WERI-Rb-1 (cell line): ENCODE measurements at places on chromosomes 3 and 15.

- DNase-seq, result no peak
These were observed 94.9 kb downstream of the MFSD1 start for GRCh38 chr3:158896729-158897128.

GRCh38 chr3:15065550-15066007, 464 bp upstream of the MRPS25 start:
- no peak for DNase-seq

- DNase-seq, result no peak
These were observed 718.0 kb downstream of the TBL1XR1 start for GRCh38 chr3:176479248-176479647.

- DNase-seq, result no peak
These were observed 74.1 kb upstream of the PRR23C start for GRCh38 chr3:139118835-139119234.

GRCh38 chr3:71487418-71487817, 96.1 kb downstream of the FOXP1 start:
- no peak for DNase-seq

DNA sequence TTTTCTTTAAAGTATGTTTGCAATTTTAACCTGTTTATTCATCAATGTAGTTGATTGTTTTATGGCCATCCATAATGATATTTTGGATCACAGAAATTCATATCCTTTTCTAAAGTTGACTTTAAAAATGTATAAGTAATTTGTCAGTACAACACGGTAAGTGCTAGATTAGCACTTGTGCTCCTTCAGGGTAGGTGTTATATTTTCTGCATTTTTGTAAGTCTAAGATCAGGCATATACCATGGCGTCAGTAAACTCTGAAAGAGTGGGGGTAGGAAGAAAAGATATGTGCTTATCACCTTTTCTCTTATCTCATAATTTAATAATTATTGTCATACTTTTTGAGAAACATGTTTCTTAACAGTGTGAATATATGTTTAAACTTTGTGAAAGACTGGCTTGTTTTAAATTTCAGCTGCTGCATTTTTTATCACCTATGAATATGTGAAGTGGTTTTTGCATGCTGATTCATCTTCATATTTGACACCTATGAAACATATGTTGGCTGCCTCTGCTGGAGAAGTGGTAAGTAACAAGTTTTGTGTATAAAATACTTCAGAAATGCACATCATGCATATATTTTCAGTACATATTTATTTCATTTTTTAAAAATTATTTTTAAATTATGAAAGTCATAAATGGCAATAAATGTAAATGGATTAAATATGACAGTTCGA, 22.1 kb downstream of the SLC25A26 start:
- DNase-seq, result no peak

DNA sequence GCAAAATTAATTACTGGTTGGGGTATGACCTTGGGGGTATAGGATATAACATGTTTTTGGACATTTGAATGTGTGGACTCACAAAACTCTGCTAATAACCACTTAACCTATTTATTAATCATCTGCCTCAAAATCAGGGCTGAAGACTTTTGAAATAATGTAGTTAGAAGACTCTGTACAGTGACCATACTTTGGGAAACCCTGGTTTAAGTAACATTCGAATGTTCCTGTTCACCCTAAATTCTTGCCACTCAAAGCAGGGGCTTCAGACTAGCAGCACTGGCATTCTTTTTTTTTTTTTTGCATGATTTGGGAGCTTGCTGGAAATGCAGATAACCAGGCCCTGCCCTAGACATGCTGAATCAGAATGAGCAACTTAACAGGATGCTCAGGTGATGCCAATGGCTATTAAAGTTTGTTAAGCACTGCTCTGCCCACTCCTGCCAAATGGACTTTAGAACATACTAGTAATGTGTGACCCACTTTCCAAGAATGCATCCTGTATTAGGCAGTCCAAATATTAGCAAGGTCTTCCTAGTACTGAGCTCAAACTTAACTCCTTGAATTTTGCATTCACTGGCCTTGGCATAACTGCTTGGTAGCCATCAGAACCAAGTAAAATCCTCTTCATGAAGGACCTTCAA, 12.7 kb upstream of the ST3GAL6 start:
- DNase-seq, result no peak

- no peak for DNase-seq
These were observed 53.3 kb downstream of the ST6GAL1 start for GRCh38 chr3:186983659-186984058.

DNA sequence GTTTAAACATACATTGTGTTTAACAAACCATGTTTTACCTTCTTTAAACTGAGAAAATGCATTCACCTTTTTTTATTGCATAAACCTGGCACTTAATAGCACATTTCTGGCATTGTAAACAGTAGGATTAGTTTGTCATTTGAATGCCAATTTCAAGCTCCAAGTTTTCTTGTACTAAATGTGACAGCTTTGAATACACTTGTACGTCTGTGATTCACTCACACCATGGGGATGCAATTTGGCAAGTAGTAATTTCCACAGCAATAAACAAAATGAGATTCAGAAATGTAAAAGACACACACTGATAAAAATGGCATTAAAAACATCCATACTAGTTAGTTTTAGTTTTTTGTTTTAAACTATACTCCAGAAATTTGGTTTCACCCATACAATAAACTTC, 598.9 kb downstream of the SI start:
- DNase-seq, result no peak

DNA sequence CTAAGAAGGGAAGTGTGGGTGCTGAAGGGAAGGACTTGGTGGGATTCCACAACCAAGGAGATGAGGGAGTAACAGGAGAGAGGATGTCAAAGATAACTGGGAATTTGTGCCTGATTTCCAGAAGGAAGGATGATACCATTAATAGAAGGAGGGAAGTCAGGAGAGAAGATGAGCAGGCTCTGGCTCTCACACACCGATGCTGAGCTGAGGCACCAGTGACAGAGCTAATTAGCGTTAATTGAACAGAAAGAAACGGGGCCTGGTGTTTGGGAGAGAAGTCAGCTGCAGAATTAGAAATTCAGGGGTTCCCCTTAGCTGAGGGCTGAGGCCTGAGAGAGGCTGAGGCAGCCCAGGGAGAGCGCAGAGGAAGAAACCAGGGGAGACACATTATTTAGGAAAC, 11.9 kb upstream of the PDIA5 start:
- DNase-seq, result no peak

GRCh38 chr3:13289771-13290285, 130.3 kb downstream of the NUP210 start:
- no peak for DNase-seq

GRCh38 chr15:84861781-84862180, 22.7 kb upstream of the SLC28A1 start:
- DNase-seq, result no peak

DNA sequence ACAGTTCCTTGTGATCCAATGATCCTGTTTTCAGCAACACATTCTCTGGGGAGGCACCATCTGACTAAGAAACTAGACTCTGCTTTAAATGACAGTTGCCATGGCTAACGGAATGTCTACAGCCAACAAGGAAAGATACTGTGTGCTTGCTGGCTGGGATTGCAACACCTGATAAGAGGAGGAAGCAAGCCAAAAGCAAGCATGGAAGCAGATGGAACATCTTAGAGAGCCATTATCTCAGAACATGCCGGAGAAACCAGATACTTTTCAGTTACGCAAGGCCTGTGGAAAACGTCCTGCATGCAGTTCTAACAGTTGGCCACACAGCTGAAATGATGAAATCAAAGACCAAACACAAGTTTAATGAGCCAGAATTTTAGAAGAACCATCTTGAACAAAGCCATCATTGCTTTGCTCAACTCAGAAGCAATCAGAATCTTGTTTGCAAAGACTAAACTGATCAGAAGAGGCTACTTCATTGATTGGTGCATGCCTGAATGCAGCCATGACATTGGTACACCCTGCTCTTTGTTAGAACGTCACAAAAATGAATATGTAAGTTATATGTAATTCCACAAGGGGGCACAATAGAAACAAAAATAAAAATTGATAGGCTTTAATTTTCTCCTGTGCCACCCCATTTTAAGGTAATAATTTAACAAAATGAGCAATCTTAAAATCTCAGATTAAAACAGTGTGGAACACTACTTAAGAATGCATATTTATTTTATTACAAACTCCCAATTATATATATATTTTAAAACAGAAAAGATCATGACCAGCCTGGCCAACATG, 50.8 kb downstream of the GXYLT2 start:
- no peak for DNase-seq

- DNase-seq, result no peak
These were observed 131.1 kb downstream of the NUP210 start for GRCh38 chr3:13288732-13289718.
